MV-4-11 (cell line): ENCODE measurements at places on chromosomes 11 and 22.

- peak; percentile 4 for DNase-seq
Observed at GRCh38 chr11:20388096-20389055, 860 bp downstream of the PRMT3 start.

- DNase-seq, result no peak
Observed at GRCh38 chr11:293271-293851, 4.4 kb downstream of the PGGHG start.

DNA sequence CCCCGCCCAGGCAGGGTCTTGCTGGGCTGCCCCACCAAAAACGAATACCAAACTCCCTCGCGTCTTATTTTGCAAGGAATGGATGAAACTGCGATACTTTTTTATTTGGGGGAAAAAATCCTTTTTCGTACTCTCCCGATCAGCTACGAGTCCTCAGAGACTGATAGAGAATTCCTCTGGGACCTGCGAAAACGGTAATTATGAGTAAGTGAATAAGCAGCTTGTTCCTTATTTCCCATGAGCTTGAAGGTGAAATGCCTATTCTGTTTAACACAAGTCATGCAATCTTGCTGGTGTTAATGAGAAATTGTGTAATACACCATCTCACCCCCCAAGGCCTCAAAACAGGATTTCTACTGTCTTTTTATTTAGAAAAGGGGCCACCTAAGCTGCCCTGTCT, 5.5 kb downstream of the GRK3 start:
- peak; percentile 43 for DNase-seq

- DNase-seq, result peak; percentile 45
Observed at GRCh38 chr11:73186294-73186850, 31.7 kb upstream of the P2RY2 start.

DNA sequence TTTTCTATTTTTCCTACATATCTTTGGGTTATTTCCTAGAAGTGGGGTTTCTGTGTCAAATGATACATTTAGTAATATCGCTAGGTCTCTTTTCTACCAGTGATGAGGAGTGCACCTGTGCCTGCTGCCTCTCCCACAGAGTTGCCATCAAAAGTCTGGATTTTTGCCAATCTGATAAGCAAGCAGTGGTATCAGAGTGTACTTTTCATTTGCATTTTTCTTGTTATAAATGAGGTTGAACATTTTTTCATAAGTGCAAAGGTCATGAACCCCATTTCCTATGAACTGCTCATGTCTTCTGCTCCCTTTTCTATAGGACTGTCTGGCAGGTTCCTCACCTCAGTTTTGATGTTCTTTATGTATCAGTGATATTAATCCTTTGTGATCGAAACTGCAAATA, 1.7 kb downstream of the TRPM5 start:
- DNase-seq, result no peak

DNA sequence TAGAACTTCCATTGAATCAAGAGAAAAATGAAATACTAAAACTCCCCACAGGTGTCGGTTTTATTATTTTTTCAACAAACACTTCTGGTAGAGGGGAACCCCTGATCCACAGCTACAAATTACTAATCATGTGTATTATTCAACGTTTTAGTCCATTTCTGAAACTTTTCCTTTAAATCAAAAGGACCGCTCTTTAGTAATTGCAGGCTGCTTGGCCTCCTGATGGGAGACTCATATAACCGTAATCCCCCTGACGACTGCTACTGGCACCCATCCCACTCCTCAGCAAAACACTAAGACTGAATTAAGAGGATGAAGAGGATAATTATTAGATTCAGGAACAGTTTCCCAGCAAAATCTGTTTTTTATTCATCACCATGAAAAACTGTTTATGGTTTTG, 46.4 kb downstream of the PAX6 start:
- DNase-seq, result no peak

- no peak for DNase-seq
Observed at GRCh38 chr11:75588051-75588481, 26.0 kb downstream of the SERPINH1 start.

DNA sequence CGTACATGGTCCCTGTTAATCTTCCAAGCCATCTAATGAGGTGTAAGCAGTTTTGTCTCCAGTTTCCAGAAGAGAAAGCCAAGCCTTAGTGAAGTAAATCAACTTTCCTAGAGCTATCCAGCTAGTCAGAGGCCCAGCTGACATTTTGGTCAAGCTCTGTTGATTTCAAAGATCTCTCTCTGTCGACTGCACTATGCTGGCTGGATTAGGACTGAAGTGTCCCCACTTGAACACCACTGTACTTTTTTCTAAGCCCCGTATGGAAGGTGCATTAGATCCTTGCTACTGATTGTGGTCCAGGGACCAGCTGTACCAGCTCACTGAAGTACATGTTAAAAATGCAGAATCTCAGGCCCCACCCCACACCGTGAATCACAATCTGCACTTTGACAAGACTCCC, 176.5 kb upstream of the NAV2 start:
- DNase-seq, result no peak

- DNase-seq, result peak; percentile 46
Observed at GRCh38 chr11:73198677-73199076, 19.4 kb upstream of the P2RY2 start.

DNA sequence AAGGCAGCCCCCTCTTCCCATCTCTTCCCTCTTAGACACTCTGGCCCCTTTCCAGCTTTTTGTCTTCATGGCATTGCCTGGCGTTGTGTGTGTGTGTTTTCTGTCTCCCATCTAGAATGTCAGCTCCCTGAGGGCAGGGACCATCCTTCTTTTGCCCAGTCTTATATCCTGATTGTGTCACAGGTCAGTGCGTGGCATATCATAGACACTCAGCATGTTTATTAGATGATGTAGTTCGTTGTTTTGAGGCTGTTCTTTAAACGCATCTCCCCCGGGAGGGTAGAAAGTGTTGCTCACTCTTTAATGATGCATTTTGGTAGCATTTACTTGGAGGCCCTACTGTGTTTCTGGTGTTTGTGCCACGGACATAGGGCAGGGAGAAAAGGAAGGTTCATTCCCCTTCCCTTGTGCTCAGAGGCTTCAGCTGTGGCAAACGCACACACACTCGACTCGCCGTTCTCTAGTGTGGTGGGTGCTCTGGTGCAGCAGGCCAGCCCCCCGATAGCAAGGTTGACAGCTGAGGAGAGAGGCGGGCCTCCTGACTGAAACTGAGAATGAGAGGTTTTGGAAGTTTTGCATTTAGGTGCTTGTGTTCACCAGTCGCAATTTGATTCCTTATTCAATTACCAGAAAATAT, 60.2 kb downstream of the TNRC6B start:
- DNase-seq, result no peak
